Effector memory CD8-positive, alpha-beta T cell (primary cell): ENCODE measurements at places on chromosomes 11 and 22.

DNA sequence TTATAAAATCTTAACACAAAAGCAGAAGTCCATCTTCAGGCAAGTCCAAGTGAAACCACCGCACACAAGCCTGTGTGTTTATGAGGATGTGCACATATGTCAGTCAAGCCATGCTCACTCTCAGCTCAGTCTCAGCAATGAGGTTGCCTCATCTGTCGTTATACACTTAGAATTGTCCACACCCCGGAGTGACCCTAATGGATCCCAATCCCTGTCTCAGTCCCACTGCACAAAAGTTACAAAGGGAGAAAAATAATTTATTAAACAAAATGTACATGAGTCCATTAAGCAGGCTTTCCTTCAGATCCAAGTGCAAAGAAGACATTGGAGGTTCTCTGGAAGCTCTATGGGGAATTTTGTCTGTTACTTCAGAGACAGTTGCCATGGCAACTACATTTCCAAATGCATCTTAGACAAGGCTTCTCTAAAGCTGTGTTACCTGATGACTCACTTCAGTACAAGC is 24.4 kb downstream of the OR8B12 start:
- DNase-seq: no peak

DNA sequence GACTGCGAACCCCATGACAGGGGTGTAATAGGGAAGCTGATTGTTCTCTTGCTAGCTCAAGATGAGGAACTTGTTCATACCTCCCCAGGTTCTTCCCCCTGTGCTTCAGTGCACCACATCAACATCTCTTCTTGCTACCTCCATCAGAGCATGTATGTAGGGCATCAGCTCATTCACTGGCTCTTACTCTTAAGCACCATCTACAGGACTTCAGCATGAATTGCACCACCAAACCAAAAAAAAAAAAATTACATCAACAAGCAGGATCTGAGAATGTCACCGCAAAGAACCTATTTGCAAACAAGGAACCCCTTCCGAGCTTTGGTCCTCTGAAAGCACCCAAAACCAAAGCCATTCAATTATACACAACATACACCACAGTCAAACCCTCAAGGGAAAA is 2226.5 kb upstream of the RAG2 start:
- DNase-seq: no peak

- DNase-seq: no peak
These were observed at the start of gene POU2AF3 for GRCh38 chr11:111298413-111299100. Gene POU2AF3 (plus strand): TSS chr11:111298546. CDS start chr11:111298582, 36 bp downstream.

DNA sequence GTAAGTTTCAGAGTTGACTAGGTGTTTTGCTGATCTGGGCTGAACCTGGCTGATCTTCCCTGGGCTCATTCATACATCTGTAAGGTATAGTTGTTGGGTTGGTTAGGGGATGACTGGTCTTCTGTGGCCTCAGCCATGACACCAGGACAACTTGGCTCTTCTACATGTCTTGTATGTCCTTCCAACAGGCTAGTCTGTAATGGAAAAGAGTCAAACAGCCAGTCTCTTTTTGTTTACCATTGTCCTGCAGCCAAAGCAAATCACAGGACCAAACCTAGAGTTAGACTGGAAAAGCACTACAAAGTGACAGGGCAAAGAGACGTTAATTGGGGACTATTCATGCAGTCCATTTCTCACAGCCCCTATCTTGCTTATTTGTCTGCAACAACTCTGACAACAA is 17.8 kb downstream of the SERPING1 start:
- DNase-seq: no peak

DNA sequence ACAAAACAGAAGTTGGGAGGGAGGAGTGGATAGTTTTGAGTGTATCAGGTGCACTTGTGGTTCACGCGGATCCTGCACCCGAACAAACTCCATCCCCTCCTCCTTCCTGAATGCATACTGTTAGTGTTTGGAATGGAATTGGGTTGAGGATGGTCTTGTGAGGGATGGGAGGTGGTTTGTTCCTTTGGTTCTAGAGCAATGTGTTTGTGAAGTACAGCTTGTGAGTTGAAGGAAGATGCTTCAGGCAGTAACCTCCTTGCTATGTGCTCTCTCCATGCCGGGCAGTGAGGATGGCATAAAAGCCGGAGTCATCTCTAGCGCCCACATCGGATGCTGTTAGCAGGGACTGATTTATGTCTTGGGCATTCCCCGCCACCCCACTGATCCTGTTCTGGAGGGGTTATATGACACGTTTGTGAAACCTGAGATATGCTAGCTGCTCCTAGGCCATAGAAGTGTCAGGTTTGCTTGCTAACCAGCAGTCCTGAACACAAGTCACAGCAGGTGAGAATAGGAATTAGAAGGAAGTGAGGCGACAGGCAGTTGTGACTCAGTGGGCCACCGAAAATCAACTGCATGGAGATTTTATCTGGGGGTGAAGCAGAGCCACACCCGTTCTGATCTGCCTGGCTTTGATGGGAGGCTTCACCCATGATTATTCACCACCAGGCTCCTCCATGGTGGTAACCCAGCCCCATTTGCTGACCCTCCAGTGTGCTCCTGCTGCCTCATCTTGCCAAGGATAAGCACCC is 2.2 kb downstream of the BCR start:
- DNase-seq: peak; percentile 36

DNA sequence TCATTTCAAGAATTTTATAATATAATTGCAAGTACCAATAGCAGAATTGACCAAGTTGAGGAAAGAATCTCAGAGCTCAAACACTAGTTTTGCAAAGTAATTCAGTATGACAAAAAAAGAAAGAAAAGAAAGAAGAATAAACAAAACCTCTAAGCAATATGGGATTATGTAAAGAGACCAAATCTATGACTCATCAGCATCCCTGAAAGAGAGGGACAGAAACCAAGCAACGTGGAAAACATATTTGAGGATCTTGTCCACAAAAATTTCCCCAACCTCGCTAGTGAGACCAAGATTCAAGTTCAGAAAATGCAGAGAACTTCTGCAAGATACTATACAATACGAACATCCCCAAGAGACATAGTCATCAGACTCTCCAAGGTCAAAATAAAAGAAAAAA is 203.7 kb upstream of the DDI1 start:
- no peak for DNase-seq

DNA sequence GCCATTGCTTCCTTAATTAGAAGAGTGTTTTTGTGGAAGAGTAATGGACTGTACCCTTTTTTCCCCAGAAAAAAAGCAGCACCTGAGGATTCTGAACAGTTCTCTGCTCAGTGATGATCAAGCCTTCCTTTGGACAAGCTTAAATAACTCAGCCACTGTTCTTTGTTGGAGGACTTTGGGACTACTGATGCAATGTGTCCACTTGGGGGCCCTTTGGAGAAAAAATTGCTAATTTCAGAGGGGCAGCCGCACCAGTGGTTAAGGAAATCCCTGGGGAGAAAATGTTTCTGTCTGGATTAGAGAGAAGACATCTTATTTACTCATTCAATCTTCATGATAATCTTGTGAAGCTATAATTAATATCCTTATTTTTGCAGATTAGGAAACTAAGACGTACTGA is 5.3 kb upstream of the KMT2A start:
- DNase-seq: no peak
